Activated CD8-positive, alpha-beta memory T cell treated with anti-CD3 and anti-CD28 coated beads for 24 hours (primary cell): ENCODE measurements at places on chromosomes 7 and 10.

DNA sequence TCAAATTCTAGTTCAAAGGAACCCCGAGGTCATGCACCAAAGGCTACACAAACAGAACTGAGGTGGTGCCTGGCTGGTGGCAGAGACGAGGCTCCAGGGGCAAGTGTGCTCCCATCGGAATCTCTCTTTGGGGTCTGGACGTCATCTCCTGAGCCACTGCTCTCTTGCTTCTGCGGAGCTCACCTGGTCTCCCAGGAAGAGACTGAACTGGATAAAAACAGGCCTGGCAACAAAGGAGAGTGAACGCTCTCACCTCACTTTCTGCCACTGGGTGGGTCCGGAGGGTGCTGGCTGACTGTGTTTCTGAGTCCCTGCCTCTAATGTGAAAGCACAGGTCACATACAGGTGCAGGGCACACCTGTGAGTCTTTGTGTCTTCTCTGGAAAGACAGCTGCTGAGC lies 22.4 kb downstream of the VIPR2 start:
- no peak for DNase-seq

DNA sequence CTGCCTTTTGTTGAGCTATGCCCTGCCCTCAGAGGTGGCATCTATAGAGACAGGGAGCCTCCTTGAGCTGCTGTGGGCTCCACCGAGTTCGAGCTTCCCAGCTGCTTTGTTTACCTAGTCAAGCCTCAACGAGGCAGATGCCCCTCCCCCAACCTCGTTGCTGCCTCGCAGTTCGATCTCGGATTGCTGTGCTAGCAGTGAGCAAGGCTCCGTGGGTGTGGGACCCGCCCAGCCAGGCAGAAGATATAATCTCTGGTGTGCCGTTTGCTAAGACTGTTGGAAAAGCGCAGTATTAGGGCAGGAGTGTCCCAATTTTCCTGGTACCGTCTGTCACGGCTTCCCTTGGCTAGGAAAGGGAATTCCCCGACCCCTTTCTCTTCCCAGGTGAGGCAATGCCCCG lies 88.4 kb upstream of the CDK6 start:
- DNase-seq = no peak

DNA sequence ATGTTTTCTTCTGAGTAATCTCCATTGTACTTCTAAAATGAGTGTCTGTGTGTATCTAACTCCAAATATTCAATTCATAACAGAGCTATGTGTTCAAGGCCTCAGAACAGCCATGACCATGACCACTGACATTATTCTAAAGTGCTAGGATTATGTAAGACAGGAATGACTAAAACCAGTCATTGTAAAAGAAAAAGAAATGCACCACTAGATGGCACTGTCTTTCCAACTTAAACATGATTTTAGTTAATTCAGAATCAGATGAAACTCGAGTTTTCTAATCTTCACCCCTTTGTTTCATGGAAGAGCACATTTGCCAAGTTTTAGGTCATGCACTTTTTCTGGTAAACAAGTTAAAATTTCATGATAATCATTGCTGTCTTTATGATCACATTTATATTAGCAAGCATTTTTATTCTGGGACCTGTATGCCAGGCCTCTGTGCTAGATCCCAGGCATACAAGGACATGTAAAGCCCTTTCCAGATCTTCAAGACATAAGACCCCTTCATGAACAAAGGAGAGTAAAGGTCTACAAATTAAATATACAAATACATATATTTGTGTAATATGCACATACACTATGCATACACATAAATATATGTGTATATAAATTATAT lies 26.1 kb upstream of the RSU1 start:
- DNase-seq = no peak

GRCh38 chr7:67918158-67918557 lies 921.5 kb downstream of the TYW1 start:
- DNase-seq = no peak

- no peak for DNase-seq
These were observed 2.8 kb downstream of the TAS2R41 start for GRCh38 chr7:143480501-143480900.

DNA sequence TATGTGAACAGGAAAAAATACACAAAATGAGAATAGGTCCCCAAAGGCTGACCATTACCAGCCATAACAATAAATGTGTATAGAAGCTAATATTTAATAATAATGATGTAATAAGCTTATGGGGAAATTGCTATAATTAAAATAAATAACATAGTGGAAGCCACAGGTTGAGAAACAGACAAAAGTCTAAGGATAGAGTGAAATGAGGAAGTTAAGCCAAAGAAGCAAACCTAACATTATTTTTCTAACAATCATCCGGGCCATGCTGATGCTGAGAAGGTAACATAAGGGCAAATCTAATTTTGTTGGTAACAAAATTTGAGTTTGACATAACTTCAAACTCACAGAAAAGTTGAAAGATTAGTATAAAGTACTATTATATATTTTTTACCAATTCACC lies 115.9 kb downstream of the MICU1 start:
- no peak for DNase-seq

GRCh38 chr7:83655951-83656556 lies 7.1 kb upstream of the SEMA3E start:
- DNase-seq = no peak

DNA sequence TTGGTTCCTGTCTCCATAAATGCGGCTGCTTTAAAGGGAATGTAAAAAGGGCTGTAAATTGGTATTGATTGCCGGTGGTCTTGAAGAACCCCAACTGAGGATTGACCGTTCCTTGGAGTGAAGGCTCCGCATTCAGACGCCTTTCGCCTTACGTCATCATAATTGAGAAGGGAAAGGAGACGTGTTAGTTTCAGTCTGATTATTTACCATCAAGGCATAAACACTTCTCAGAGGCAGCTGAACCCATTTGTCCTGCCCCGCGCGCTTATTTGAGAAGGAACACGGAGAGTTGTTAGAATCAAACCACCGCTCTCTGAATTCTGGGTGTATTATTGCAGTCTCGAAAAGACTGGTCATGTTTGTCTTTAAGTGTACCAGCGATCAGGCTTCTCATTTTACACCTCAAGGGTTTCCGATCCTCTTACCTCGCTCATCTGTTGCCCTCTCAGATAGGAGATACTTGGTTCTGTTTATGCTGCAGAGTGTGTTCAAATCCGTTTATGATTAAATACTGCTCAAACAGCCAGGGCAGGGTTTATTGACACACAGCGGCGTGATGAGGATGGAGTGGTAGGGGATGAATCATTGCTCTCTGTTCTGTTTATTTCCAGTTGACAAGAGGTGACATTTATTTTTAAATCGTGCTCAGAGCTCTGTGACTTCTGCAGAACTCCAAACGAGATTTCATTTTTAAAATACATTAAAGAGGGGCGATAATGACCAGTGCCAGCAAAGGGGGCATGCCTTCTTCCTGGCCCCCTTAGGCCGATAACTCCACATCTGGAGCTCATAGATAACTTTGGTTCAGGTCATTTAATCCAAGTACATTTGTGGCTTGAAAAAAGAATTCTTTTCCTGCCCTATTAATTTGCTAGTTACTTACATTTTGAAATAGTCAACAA lies 30.4 kb downstream of the FOXK1 start:
- DNase-seq = no peak

DNA sequence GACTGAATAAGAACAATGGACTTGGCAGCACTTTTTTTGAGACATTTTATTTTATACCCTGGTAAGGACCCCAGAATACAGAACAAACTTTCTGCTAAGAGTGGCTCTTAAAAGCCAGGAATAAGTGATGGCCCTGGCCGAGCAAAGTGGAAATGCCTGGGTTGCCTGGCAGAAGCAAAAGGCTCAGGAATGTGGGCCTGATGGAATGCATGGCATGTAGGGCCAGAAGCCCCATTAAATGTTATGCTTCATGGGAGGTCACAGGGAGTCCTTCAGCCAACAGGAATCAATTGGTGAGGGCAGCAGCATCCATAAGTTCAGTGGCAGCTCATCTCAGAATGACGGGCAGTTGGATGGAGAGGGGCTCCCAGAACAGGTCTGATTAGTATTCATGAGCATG lies 301.5 kb upstream of the CACNA2D1 start:
- no peak for DNase-seq

DNA sequence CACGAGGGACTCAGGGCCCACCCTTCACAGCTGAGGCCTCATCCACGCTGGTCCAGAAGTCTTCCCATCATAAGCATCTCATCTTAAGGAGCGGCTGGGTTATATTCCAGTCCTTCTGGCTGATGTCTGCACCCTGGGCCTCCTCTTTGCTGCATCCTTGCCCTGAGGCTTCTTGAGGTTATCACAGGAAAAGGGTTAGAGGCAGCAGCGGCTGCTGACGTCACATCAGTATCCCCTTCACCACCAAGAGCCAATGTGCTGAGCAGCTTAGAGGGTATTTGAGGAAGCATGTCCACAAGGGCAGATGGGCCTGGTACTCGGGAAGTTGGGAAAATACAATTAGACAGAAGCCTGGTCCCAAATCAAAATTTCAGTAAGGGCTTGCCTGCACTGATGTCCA lies 125.1 kb downstream of the PLXNA4 start:
- no peak for DNase-seq

DNA sequence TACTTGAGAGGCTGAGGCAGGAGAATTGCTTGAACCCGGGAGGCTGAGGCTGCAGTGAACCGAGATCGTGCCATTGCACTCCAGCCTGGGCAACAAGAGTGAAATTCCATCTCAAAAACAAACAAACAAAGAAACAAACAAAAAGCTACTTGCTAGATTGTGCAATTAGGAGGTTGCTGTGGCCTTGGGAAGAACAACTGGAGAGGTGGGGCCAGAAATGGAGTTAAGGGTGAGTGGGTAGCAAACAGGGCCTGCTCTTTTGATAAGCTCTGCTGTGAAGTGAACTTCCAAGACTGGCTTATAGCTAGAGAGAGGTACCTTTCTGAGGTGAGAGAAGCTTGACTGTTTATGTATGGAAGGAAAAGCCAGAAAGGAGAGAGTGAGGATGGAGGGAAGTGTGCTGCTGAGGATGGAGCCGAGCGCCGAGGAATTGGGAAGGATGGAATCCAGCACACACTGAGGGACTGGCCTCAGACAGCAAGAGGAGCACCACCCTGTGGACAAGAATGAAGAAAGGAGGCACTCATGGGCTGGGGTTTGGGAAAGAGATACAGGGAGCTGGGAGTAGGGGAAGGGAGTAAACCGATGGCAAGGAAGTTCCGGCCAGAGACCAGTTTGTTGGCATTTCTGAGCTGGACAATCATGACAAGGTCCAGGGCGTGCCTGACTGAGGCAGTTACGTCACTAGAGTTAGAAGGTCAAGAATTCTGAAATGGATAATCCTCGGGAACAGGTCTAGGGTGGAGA lies 7.0 kb upstream of the RPEL1 start:
- DNase-seq = no peak

DNA sequence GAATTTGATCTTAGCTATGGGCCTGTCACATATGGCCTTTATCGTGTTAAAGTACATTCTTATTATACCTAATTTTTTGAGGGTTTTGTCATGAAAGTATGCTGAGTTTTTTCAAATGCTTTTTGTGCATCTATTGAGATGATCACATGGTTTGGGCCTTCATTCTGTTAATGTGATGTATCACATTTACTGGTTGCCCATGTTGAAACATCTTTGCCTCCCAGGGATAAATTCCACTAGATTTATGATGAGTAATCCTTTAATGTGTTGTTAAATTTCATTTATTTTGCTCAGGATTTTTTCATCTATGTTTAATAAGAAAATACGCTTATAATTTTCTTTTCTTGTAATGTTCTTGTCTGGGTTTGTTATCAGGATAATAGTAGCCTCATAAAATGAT lies 442.0 kb downstream of the MDFIC start:
- no peak for DNase-seq

DNA sequence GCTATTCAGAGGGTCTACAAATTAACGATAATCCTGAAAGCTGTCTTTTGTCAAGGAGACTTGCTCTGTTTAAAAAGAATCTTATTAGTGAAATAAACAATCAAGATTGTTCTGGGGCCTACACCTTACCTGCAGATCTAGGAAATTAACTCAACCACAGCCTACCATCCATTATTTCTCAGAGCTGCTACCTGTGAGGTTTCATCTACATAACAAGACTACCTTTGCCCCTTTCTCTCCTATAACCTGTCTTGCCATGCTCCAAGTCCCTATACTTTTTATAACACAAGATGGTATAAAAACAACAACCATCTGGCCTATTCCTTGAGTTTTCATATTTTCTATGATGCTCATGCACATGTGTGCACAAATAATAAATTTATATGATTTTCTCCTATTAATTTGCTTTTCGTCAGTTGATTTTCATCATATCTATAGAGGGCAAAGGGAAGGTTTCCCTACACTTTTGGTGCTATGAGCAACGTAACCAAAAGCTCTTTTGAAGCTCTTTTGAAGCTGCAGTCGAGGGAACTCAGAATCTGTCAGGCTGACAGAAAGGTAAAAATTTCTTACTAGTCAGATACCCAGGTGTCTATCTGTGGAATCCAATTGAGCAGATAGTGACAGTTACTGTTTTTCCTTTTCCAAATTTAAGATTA lies 138.1 kb downstream of the CACNA2D1 start:
- DNase-seq = no peak

GRCh38 chr7:70156057-70156456 lies 557.8 kb downstream of the AUTS2 start:
- no peak for DNase-seq

GRCh38 chr10:22251751-22252223 lies 34.0 kb upstream of the EBLN1 start:
- DNase-seq = peak; percentile 83

DNA sequence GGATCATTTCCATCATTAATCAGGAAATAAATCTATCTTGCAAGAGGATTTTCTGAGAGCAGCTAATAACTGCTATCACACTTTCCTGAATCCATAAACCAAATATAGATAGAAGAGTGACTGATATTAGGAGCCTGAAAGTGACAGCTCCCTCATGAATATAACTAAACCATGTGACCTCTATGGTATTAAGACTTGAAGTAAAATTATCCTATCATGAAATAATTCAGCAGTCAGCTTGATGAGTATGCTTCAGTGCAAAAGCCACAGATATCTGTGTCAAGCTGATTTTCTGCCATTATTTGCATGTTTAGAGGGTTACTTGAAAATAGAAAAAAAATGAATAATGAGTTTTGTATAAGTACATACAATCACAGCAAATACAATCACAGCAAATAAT lies 80.1 kb upstream of the PPP1R3A start:
- DNase-seq = no peak

GRCh38 chr7:135147899-135148721 lies at the start of gene TMEM140:
Gene TMEM140 (plus strand): TSS chr7:135148072. CDS start chr7:135164442, 16,370 bp downstream.
- DNase-seq = peak; percentile 77

GRCh38 chr10:19889256-19889655 lies 73.0 kb downstream of the PLXDC2 start:
- no peak for DNase-seq

DNA sequence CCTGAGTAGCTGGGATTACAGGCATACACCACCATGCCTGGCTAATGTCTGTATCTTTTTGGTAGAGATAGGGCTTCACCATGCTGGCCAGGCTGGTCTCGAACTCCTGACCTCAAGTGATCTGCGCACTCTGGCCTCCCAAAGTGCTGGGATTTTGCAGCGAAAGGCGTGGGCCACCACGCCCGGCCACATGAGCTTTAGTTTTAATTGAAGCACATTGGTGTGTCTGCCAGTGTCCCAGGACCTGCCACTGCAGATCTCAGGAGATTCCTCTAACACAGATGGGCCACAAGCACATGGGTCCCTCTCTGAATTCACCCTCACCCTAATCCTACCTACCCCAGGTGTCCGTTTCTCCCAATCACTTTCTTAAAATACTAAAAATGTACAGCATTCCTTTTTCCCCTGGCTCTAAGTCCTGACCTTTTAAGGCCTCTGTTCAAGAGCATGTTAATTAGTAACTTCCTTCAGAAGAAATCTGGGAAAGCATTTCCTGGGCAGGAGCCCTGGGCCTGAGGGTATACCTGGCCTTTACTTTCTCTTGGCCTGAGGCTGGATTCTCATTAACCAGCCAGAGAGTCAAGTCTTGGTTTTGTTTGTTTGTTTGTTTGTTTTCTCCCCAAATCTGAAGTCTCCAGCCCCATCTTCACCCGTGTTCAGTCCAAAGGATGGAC lies 82.6 kb downstream of the PRPF18 start:
- DNase-seq = no peak
